ENCODE measurements at places on chromosomes 11 and 22. TPM values are rescaled to one million over a fixed set of nuclear protein-coding genes. Genes with fewer than 3 reads are reported as not detected.

GRCh38 chr22:29717789-29718188, 2.0 kb upstream of the CABP7 start:
- no peak overlapping the region for H3K27ac ChIP-seq

DNA sequence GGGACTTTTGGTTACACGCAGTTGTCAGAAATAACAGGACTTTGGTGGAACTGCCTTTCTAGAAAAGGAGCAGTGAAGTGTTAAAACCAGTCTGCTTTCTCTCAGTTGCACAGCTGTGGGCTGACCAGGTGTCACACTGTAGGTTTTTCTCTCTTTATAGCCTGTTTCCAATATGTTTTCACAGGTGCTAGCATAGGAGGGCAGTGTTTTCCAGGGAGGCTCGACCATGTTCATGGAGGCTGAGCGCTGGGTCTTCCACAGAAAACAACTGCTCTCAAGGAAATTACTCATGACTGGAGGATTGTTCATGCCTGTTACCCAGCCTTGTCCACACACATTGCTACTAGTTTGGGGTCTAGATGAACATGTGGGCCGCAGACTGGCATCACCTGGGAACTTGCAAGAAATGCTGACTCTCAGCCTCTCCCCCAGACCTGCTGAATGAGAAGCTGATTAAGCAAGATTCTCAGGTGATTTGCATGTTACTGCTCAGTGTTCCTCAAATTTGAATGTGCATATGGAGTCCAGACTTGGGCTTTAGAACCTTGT, 157.7 kb downstream of the MAML2 start:
- H3K4me3 ChIP-seq, result no peak overlapping the region
- no peaks in the 10 kb centered on the region for H3K27me3 ChIP-seq
- DNase-seq, result no peak
- H3K27ac ChIP-seq, result no peak overlapping the region
- H3K36me3 ChIP-seq, result no peaks in the 10 kb centered on the region

DNA sequence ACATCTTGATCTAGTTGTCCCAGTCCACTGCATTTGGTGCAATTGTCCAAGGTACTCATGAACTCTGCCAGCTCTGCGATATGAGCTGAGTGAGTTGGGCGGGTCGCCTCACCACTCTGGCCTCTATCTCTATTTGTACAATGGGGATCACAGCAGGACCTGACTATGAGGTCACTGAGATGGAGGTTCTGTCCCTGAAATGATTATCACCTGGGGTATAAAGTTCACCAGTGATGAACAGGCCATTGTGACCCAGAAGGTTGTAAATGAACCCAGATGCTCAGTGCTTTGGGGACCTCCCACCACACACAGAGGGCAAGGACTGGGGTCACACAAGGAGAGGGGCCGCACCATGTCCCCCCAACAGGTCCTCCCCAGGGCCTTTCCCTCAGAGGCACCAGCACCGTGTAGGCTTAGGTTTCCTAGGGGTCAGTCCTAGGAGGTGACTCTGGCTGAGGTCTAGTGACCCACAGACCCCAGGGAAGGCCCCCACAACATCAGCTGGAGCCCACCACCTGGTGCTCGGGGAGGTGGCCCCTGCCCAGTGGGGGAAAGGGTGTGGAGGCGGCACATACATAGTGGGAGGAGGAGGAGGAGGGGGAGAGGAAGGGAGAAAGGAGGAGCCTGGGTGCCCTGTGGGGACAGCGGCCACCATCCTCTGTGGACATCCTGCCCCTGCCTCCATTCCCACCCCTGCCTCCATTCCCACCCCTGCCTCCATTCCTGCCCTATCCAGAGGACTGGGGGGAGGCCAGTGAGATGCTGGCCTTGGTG, 25.0 kb upstream of the IGLL1 start:
- no peaks in the 10 kb centered on the region for H3K4me1 ChIP-seq
- H3K36me3 ChIP-seq, result no peaks in the 10 kb centered on the region
- no peak for DNase-seq
- no peak overlapping the region for H3K4me3 ChIP-seq
- no peak overlapping the region for H3K27ac ChIP-seq

- no peak for DNase-seq
- H3K27ac ChIP-seq, result no peak overlapping the region
- no peaks in the 10 kb centered on the region for H3K36me3 ChIP-seq
- no peak overlapping the region for H3K4me3 ChIP-seq
- H3K4me1 ChIP-seq, result no peaks in the 10 kb centered on the region
These were observed 1.3 kb downstream of the PLEKHA7 start for GRCh38 chr11:17012712-17013547.

- H3K36me3 ChIP-seq, result no peaks in the 10 kb centered on the region
- H3K4me3 ChIP-seq, result no peak overlapping the region
- DNase-seq, result no peak
- no peaks in the 10 kb centered on the region for H3K4me1 ChIP-seq
- no peak overlapping the region for H3K27ac ChIP-seq
These were observed 12.3 kb downstream of the KCNJ1 start for GRCh38 chr11:128854841-128855240.

- H3K27ac ChIP-seq, result no peak overlapping the region
- DNase-seq, result no peak
- H3K36me3 ChIP-seq, result no peaks in the 10 kb centered on the region
- no peak overlapping the region for H3K4me3 ChIP-seq
These were observed 142.0 kb upstream of the BDNF start for GRCh38 chr11:27842290-27842689.

GRCh38 chr11:126514061-126514693, 158.7 kb downstream of the ST3GAL4 start:
- no peak for DNase-seq
- H3K4me1 ChIP-seq, result no peaks in the 10 kb centered on the region
- H3K27me3 ChIP-seq, result peaks cover 8% of the 10 kb centered on the region
- no peak overlapping the region for H3K27ac ChIP-seq

GRCh38 chr11:116984186-116984585, 114.0 kb downstream of the SIK3 start:
- no peak overlapping the region for H3K27ac ChIP-seq
- H3K27me3 ChIP-seq, result no peaks in the 10 kb centered on the region

- H3K4me3 ChIP-seq, result no peak overlapping the region
- no peaks in the 10 kb centered on the region for H3K4me1 ChIP-seq
- peaks cover 32% of the 10 kb centered on the region for H3K27me3 ChIP-seq
- H3K27ac ChIP-seq, result no peak overlapping the region
These were observed 86.4 kb upstream of the SHISAL1 start for GRCh38 chr22:44398856-44399837.

The UCP3 gene
- total RNA-seq, result 0.53 TPM

The CHRNA10 gene
- 1.5 TPM for total RNA-seq

The CXCR5 gene
- total RNA-seq, result not detected
